ENCODE measurements at places on chromosomes 2 and 18.
A peak's percentile ranks its signal among the peaks of the same experiment; 100 is the strongest.

DNA sequence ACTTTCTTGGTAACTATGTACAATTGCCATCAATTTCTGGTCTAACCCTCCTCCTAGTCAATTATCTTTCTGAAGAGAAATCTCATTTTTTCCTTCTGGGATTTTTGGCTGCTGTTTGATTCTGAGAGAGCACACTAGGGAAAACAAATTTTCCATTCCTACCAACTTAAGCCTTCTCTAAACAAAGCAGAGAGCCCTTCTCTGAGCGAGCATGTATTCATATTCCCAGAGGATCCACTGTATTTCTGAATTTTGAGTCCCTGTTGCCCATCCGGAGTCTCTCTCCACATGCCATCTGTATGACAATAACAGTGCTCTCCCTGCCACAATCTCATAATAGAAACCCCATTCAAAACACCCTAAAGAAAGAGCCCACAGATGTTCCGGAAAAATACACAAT is 78.5 kb downstream of the MAIP1 start:
- no peak for DNase-seq

GRCh38 chr2:172248785-172249187 is 146.1 kb upstream of the DLX2 start:
- DNase-seq: peak; percentile 29

GRCh38 chr2:47503481-47504070 is 100.6 kb downstream of the MSH2 start:
- no peak for DNase-seq

DNA sequence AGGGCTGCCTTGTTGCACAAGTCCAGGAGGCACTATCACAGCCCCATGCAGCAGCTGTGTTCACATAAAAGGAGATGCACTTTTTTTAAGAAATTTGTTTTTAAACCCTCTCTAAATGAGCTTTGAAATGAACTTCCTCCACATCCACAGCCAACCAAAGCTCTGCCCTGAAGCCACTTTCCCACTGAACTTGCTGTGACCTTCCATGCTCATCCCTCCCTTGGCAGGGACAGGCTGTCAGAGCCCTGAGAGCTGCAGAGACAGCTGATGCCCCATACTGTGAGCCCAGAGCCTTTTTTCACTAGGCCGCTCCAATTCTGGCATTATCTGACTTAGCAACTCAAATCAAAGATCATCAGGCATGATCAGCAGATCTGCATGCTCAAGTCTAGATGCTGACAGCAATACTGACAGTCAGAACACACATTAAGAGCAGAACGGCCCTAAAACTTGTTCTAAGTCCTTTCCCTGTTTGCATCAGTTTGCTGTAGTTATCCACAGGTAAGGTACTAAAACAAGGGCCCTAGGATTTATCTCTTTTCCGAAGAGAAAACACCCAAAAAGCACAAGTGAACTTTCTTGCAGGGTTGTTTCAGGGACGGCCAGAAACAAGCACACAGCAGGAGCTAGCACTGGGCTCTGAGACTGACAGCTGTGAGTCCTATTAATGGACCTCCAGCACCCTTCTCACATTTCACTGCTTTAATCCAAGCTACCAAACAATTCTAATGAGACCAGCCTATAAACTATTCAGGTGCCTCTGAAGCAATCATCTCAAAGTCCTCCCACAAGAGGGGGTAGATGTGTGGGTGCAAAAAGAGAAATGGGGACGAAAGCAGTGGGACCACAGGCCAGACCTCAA is 34.9 kb downstream of the RNU4ATAC start:
- DNase-seq: no peak
